ENCODE measurements at places on chromosomes 3 and 15. TPM values are rescaled to one million over a fixed set of nuclear protein-coding genes. Genes with fewer than 3 reads are reported as not detected.

Gene TM2D3
- polyA plus RNA-seq: 49.7 TPM

Gene HTR3D
- polyA plus RNA-seq: not detected

Gene P3H2
- polyA plus RNA-seq: 4.1 TPM

Gene LRRC15
- 0.07 TPM for polyA plus RNA-seq

Gene LDHAL6B
- not detected for polyA plus RNA-seq

Gene SERINC4
- 0.41 TPM for polyA plus RNA-seq

Gene MBD4
- polyA plus RNA-seq: 17.5 TPM

Gene SLCO2A1
- polyA plus RNA-seq: 17.1 TPM

Gene TUBGCP5
- polyA plus RNA-seq: 6.5 TPM

Gene RARB
- polyA plus RNA-seq: 9.5 TPM

Gene GOLGA6A
- not detected for polyA plus RNA-seq

Gene DAZL
- polyA plus RNA-seq: not detected

Gene CPN2
- polyA plus RNA-seq: 0.07 TPM

Gene ARL6
- 1.8 TPM for polyA plus RNA-seq

Gene PSMA4
- 137 TPM for polyA plus RNA-seq

Gene ARNT2
- polyA plus RNA-seq: 3.6 TPM

Gene FEZF2
- polyA plus RNA-seq: not detected

All from right cardiac atrium (tissue), 5 donors.